ENCODE measurements at places on chromosomes 7 and 10.

- no peak for DNase-seq
Observed at GRCh38 chr7:80070391-80070790, 64.2 kb upstream of the GNAI1 start.

- no peak for DNase-seq
Observed at GRCh38 chr7:17150018-17150417, 148.4 kb upstream of the AHR start.

GRCh38 chr10:119210633-119211032 lies 3.3 kb downstream of the GRK5 start:
- no peak for DNase-seq

DNA sequence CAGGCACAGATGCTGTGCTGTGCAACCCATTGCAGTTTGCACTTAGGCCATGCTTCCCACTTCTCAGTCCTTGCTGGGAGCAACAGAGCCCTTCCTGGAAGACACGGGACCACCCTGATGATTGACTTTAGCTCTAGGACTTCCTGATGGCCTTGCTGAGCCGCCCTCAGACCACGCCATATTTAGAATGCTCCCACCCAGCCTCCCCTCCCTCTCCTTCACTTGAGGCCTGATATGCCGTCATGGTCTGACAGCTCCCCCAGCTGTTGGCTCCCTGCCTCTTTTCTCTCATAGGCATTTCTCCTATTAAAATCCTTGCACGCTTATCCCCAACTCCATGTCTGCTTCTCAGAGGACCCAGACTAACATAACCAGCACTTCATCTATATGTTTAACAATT lies 29.4 kb upstream of the GATAD1 start:
- DNase-seq, result no peak

DNA sequence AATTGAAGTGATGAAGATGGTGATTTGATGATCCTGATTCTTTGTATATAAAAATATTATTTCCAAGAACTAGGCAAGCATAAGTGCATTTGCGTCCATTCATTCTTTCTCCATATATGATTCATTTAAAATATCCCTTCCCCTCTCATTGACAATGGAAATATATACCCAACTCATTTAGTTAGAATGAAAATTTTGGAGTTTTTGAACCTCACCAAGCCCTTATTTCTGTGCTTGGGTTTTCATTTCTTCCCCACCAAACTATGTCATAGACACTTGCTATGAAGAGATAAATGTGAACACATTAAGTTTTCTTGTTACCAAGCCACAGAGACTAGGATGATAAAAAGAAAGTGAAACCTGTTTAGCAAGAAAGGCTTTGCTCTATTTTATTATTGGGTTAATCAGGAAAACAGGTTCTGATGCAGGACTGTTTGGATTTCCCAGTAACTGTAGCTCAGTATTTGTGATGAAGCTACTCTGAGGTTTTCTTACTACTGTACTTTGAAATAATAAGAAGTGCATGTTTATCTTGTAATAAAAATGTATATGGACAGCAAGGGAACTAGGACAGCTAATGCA lies 68.3 kb downstream of the ITGB1 start:
- DNase-seq, result no peak

- no peak for DNase-seq
Observed at GRCh38 chr10:89076120-89076519, 85.5 kb downstream of the FAS start.

DNA sequence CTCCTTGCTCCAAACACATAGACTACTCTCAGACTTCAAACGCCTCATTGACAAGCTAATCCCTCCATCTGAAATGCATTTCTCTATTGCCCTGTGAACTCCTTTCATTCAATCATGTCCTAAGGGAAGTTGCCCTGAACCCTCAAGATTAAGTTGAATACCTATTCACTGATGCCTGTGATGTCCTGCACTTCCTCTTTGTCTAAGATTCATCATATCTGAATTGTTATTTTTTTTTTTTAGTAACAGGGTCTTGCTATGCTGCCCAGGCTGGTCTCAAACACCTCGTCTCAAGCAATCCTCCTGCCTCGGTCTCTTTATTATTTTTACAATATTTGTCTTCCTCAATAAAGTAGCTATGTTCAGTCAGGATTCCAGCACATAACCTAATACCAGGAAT lies 3.2 kb downstream of the PSMA2 start:
- no peak for DNase-seq

DNA sequence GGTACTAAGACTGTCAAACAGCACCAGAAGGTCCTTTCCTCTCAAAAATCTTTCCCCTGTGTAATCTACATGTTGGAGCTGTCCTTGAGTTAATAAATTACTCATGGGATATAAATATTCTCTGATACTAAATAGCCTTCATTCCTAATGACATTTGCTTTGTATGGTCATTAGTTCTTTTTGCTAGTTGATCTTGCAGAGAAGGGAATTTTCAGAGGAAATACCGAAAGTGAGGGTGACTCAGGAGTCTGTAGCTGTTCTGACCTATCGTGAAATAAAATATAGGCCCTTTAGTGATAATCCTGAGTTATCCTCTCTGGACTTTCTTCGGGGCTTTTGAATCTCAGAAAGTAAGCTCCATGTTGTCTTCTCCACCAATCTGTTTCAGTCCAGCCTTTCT lies 19.4 kb upstream of the CLDN12 start:
- no peak for DNase-seq

Measured in activated T-cell treated with anti-CD3 and anti-CD28 coated beads for 4 hours (primary cell).